ENCODE measurements at places on chromosomes 2 and 18.

- no peak for DNase-seq
Observed at GRCh38 chr2:62467475-62468321, 38.3 kb downstream of the TMEM17 start.

DNA sequence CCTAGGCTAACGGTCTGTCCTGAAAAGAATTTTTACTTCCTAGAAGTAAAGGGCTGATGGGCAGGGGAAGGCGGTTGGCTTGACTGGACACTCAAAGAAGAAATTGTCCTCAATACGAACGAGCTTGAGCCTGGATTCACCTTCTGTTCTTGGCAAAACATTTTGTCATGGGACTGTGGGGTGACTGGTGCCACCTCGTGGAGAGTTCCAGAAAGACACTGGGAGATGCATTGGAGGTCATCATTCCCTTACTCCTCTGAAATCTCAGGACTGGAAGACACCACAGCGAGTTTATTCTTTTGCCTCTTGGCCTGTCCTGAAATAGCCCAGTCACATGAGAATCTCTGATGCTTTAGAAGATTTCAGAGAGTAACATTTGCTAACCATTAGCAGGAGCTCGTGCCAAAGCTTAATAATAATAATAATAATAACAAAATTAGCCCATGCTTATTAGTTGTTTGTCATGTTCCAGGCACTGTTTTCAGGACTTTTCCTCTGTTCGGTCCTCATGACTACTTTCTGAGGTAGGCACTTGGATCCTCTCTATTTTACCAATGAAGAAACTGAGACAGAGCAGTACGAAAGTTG lies 44.5 kb downstream of the TMEM182 start:
- DNase-seq, result peak; percentile 25

- DNase-seq, result no peak
Observed at GRCh38 chr2:122003196-122003940, 247.9 kb downstream of the TSN start.

GRCh38 chr2:173750353-173750801 lies 214.8 kb downstream of the SP3 start:
- DNase-seq, result no peak

- DNase-seq, result no peak
Observed at GRCh38 chr2:240139011-240139441, 1.4 kb downstream of the OTOS start.

Data from B cell (primary cell).